NCI-H774 (cell line): ENCODE measurements at places on chromosomes 5 and 9.

- no peak for DNase-seq
These were observed 19.4 kb downstream of the CWC27 start for GRCh38 chr5:64788156-64788555.

GRCh38 chr5:53089481-53089991 is 20.0 kb downstream of the MOCS2 start:
- no peak for DNase-seq

DNA sequence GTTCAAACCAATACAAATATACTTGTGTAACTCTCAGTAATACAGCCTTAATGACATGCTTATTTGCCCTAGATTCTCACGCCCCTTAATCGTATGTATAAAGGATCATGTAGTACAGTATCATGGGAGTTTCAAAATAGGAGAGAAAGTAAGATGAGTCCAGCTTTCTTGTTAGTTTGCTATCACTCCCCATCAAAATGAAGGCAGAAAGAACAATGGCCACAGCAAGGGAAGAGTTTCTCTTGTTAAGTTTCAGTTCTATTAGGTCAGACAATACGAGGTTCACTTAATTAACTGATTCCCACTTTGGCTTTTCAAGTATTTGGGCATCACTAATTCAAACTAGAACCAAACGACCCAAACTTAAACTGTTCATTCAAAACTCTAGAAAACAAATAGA is 55.4 kb downstream of the CDC14B start:
- DNase-seq = no peak

DNA sequence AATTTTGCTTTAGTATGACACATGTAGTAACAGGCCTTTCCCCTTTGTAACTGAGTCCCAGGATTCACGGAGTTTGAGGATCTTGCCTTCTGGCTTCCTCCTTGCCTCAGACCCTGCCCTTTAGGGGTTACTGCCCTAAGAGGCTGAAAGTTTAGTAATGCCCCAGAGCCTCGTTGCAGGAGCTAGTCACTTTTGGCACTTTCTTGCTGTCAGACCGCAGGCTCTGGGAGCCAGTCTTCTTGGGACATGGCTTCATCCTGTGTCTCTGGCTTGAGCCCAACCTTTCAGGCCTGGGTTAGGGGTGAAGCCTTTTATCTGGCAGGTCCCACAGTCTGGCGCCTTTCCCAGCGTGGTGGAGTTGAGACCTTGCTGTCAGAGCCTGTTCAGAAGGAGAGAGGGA is 185.6 kb upstream of the DMRT1 start:
- no peak for DNase-seq

DNA sequence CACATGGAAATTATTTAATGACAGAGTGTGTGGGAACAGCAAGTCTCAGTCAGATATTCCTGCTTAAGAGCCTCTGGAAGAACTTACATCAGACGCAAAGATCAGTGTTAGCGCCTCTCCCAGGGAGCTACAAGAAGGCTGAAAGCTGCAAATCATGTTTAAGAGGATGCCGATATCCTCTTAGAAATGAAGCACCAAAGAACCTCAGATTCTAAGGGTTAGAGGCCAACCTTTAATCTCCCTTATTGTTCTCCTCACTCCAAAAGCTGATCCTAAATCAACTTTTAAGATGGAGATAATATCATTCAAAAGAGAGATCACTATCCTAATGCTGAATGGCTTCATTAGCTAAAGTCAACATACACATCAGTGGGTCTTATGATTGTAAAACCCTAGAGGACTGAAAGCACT is 160.6 kb downstream of the NFIB start:
- DNase-seq = no peak

GRCh38 chr5:153784277-153784676 is 254.4 kb downstream of the FAM114A2 start:
- DNase-seq = no peak

GRCh38 chr9:98732801-98733200 is 24.1 kb upstream of the GABBR2 start:
- no peak for DNase-seq

GRCh38 chr5:178434016-178434761 is 156.0 kb downstream of the COL23A1 start:
- DNase-seq = no peak

DNA sequence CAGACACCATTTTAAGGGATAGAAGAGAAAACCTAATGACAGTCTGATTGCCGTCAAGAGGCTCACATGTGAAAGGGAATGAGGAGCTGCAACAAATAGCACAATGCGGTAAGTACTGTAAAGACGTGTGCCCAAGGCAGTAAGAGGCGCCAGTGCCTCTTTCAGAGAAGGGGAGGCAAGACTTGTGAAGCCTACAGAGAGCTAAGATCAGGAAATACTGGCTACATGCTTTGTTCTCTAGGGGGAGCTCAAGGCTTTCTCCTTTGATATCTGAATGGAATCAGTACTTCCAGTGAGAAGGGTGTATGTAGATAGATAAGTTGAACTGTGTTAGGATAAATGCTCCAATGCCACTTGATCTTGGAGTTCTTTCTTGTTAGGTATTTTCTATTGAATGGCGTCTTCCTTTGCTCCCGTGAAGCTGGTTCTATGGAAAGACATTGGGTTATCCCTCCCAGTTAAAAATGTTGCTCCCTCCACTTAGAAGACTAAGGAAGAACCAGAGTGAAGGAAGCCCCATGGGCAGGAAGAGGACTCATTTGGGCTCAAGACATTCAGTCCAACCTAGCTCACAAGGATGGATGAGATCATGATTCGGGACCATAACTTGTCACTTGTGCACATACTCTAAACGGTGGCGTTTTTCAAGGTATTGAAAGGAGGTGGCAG is 23.5 kb upstream of the ALDOB start:
- peak; percentile 28 for DNase-seq

DNA sequence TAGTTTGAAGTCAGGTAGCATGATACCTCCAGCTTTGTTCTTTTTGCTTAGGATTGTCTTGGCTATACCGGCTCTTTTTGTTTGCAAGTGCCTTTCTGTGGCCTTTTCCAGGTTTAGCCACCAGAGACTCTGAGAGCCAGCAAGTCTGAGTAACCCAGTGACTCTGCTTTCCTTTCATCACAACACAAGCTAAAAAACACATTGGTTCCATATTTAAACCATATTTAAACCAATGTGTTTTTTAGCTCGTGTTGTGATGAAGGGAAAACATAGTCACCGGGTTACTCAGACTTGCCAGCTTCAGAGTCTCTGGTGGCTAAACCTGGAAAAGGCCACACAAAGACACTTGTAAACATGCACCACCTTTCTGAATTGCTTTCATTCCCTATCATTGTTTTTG is 493.3 kb downstream of the NTRK2 start:
- no peak for DNase-seq

DNA sequence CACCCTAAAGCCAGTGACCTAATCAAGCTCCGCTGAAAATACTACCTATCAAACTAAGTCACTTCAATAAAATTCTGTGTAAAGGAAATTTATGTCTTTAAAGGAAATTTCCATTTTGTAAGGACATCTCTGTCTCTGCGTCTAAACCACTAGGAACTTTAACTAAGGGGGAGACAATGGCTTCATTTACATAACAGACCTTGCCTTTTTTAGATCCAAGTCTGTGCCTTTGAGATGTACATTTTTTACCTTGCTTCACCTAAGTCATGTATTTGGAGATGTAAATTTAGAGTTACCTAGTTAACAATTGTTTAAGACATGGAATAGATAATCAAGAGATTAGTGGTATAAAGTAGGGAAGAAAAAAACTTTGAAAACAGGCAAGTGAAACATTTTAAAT is 10.2 kb upstream of the GLT6D1 start:
- DNase-seq = no peak

DNA sequence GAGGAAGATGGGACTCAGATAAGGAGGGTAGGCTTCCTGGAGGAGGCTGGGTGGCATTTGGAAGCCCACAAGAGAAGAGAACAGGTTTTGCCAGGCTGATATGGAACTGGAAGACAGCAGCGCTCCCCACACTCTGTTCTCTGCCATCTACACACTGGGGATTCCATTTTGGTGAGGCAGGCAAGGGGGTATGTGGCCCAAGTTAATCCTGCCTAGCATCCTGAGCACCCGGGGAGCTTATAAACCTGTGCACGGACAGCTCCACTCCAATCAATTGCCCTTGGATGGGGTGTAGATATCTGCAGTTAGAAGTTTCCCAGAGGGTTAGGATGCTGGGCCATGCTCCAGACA is 158.8 kb downstream of the MACROH2A1 start:
- no peak for DNase-seq

- DNase-seq = no peak
These were observed at the start of gene GNAQ for GRCh38 chr9:78031444-78031892. Gene GNAQ, minus strand, starts transcription at chr9:78031811. Its CDS starts 576 bp downstream, at chr9:78031235.

DNA sequence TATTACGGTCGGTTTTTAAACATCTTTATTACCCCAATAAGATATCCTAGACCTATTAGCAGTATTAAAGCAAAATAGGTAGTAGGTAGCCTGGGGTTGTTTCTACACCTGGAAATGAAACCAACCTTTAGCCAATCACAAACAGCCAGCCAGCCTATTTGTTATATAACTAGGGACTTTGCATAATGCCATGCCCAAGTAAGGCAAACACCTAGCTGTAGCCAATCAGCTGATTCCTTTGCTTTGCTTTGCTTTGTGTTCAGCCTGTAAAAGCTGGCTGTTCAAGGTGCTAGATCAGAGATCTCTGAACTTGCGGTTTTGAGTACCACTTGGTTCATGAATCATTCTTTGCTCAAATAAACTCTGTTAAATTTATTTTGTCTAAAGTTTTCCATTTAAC is 46.5 kb upstream of the SETD9 start:
- no peak for DNase-seq

DNA sequence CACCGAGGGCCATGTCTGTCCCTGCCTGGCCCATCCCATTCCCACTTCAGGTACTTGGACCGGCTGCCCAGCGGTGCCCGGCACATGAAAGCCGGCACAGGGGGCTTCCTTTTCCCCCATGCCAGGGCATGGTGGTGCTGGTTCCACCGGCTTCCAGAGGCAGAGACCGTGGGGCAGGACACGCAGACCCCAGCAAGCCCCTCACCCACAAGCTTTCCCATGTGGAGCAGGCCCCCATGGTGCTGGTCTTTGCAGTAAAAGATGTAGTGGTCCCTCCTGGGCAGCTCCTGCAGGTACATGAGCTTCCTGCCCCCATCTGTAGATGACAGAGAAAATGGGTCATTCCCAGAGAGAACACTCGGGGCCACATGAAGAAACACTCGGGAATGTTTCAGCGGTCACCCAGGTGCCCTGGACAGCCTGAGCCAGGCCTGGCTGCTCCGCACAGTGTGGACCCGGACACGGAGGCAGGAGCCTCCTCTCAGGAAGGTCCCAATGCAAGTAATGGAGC is 2.0 kb downstream of the OBP2B start:
- no peak for DNase-seq

DNA sequence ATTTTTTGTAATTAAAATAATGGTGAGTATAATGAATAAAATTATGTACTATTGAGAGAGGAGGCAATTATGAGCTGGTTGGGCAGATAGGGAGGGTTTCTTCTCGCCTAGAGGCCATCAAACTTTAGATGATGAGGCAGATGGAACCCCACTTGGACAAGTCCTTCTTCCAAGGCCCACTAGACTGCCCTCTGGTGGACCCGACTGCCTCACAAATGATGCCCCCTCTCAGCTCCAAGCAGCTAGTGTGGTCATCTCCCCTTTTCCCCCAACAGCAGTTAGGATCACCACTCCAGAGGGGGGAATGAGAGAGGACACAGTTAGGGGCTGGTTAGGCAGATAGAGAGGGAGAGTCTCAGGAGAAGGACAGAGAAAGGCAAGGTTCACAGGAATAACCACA is 348.0 kb upstream of the CDH18 start:
- DNase-seq = no peak
